ENCODE measurements at places on chromosomes 6 and 20.

DNA sequence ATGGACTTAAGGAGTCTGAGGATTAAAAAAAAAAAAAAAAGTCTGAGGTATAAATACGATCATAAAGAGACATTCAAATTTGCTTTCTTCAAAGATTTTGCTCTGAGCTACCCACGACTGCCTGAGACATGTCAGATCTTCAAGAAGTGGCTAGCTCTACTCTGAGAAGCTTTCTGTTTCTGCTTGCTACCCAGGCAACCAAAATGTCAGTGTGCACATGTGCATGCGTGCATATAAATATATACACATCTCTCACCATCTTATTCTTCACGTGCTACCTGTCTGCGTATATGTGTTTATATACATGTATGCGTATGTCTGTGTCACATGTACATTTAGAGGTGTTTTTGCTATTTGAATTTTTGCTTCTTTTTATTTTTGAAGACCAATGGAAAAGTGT, 299.6 kb upstream of the STXBP5 start:
- no peak for DNase-seq

DNA sequence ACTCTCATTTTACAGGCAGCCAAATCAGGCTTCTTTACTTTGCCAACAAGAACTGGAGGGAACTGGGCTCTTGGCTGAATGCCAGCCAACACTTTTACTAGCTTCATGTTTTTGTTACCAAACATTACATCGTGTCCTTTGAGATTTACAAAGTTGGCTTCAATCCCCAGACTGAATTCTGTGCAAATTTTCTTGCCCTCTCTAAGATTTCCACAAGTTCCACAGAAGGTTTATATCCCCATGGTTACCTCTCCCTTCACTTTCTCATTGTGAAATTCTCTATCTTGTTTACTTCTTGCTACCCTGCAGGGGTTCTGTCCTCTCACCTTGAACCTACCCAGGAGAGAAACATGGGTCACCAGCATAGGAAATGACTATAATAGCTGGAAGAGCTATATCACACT, 37.6 kb upstream of the PLCB1 start:
- no peak for DNase-seq

GRCh38 chr6:121800047-121800446, 364.6 kb downstream of the GJA1 start:
- DNase-seq, result no peak

GRCh38 chr20:63947638-63948456, 8.4 kb downstream of the UCKL1 start:
- peak; percentile 21 for DNase-seq

DNA sequence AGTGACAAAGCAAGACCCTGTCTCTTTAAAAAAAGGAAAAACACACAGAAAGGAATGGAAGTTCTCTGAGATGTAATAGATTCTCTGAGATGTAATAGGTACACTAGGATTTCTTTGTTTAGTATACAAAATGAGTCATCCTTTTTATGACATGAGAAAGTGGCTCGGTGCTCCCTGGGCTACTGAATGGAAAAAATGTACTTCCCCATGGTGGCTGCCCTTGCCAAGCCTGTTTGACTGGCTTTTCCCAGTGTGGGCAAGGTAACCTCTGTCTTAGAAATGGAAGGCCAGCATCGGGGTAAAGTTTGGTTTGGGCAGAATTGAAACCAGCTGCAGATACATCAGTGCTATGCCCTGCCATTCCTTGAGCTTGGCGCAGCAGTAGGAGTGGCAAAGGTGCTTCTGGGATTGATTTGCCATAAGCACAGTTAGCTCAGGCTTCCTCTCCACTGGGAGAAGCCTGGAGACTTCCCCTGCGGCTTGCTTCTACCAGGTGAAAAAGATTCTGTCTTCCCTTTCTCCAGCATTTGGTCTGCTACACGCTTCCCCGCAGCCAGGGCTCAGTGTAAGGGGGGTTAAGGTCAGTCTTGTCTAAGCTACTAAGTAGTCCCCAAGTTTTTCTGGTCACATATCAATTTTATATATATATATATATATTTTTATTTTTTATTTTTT, 24.5 kb downstream of the ARFGEF2 start:
- peak; percentile 83 for DNase-seq

DNA sequence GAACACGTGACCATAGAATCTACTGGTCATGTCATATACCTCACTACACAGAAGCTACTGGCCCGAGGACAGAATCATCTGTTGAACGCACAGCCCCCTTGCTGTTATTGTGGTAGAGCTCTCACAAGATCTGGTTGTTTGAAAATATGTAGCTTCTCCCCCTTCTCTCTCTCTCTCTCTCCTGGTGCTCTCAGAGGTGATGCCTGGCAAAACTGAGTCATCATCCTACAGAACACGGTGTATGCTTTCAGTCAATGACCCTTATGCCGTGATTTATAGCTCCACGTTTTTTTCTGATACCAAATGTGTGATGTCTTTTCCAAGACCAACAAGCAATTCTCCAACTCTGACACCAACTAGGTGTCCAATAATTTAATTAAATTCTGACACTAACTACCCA, 13.0 kb upstream of the RBM24 start:
- DNase-seq, result no peak

- DNase-seq, result no peak
Measured at GRCh38 chr20:53652859-53653517, 59.3 kb upstream of the ZNF217 start.

GRCh38 chr6:33289784-33290315, 449 bp downstream of the PFDN6 start:
- no peak for DNase-seq

DNA sequence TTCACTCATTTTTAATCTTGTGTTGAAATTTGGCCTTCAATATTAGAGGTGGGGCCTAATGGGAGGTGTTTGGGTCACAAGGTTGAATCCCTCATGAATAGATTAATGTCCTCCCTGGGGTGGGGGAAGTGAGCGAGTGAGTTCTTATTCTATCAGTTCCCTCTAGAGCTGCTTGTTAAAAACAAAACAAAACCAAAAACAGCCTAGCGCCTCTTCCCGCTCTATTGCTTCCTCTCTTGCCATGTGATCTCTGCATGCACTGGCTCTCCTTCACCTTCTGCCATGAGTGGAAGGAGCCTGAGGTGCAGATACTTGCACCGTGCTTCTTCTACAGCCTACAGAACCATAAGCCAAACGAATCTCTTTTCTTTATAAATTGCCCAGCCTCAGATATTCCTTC, 89.6 kb upstream of the SLC35F1 start:
- no peak for DNase-seq

- DNase-seq, result no peak
Measured at GRCh38 chr20:38191654-38192053, 26.6 kb upstream of the TGM2 start.

- DNase-seq, result peak; percentile 98
Measured at GRCh38 chr6:78598966-78599365, 268.4 kb upstream of the IRAK1BP1 start.

DNA sequence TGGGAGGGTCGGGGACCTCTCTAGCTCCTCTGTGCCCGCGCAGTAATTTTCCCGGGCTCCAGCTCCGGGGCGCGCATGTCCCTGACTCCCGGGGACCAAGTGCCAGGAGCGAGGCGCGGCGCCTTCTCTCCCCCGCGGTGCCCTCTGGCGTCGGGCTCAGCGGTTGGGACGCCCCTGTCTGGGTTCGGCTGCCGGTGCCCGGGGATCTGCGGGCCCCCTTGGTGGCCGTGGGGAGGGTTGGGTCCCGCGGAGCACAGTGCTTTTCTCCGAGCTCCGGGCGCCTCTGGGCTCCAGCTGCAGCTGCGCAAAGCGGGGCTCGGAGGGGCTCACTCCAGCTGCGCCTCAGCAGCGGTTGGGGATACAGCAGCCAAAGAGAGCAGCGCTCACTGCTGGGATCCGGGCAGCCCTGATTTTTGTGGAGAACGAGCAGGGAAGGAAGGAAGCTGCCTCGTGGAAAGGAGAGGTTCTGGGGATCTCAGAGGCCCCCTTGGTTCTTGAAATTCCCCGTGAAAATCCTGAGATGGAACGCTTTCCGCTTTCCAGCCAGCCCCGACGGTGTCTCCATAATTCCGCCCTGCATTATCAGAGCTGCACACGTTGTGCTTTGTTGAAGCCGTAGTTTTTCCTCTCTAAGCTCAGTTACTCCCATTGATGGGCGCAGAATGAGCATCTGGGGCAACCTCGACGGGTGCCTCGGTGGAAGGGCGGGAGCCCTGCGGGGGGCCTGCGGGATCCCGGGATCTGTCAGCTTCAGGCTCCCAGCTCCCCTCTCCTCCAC, 861 bp downstream of the PPP1R14C start:
- peak; percentile 39 for DNase-seq

DNA sequence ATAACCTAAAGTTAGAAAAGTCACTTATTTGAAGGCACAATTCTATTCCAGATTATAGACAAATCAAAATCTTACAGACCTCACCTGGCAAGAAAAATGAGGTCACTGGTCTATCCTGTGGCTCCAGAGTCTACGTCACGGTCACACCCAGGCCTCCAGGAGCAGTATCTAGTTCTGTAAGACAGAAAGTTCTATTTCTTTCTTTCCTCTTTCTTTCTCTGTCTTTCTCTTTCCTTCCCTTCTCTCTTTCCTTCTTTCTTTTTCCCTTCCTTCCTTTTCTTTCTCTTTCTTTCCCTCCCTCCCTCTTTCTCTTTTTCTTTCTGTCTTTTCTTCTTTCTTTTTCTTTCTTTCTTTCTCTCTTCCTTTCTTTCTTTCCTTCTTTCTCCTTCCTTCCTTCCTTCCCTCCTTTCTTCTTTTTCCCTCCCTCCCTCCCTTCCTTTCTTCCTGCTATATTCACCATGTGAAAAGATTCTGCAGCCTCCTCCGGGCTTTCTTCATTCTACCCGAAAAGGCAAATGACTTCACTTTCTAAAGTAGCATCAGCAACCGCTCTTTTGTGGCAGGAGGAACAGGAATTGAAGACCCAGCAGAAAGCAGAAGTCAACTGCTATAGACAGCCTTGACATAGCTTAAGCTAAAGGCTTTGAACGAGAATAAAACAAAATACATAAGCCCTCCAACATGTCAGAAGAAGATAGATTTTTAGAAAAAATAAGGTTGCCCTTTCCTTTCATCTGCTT, 83.9 kb upstream of the SIRPG start:
- no peak for DNase-seq

DNA sequence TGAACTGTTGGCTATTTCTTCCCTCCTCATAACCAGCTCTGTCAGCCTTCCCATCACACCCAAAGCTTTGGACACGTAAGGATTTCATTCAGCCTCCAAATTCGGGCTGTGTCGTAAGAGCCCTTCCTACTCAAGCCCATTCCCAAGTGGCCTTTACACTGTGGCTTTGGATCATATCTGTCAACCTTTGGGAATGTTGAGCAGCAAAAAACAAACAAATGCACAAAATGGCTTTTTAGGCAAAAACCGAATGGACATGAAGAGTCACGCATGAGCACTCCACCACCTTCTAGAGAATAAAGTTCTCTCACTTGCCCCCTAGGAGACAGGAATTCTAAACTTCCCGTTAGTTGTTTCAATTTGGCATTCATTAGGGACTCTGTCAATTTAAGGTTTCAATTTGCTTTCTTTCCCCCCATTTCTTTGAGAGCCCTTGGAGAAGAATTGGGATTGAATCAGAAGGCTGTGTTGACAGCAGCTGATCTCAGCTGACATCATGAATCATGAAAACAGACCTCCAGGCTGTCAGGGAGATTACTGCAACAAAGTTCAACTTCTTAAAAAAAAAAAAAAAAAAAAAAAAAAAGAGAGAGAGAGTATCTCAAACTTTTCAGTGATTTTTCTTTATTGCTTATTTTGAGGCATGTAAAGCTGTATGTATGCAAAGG, 110.3 kb downstream of the BCAS1 start:
- no peak for DNase-seq

GRCh38 chr20:35515341-35515740, 14.1 kb downstream of the C20orf173 start:
- DNase-seq, result no peak

GRCh38 chr6:127496471-127496870, 22.7 kb downstream of the MTCL3 start:
- peak; percentile 8 for DNase-seq

DNA sequence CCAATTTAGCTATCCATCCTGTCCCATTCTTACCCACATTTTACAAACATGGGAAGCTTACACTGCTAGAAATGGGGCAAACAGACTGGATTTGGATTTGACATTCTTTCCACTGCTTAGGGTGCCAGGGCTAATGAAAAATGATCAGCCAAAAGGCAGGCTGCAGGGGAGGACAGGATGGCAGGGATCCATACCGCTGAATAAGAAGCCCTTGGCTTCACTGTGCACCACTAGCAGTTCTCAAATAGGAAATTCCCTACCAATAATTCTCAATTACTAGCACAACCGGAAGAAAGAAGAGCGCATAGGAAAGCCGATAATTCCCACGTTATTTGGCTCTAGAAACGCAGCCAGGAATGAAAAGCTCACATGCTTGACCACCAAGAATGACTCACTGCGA, 73.1 kb downstream of the NDUFAF5 start:
- no peak for DNase-seq

Data from mammary epithelial cell (primary cell).